CD4-positive, alpha-beta T cell treated with Interleukin-15 for 4 hours (primary cell): ENCODE measurements at places on chromosomes 1 and 21.
A peak's percentile ranks its signal among the peaks of the same experiment; 100 is the strongest.

- no peak for DNase-seq
Measured at GRCh38 chr1:53505401-53505800, 46.2 kb downstream of the DMRTB1 start.

GRCh38 chr1:116738673-116739370 is 15.4 kb upstream of the CD2 start:
- DNase-seq: peak; percentile 81

GRCh38 chr21:34187935-34188334 is 114.6 kb downstream of the MRPS6 start:
- no peak for DNase-seq

GRCh38 chr21:34131586-34131985 is 58.2 kb downstream of the MRPS6 start:
- DNase-seq: no peak

GRCh38 chr1:25642574-25643108 is 26.1 kb downstream of the MAN1C1 start:
- peak; percentile 76 for DNase-seq

GRCh38 chr1:167661527-167662426 is 31.7 kb downstream of the RCSD1 start:
- no peak for DNase-seq

GRCh38 chr21:34801519-34802132 is 132.8 kb downstream of the CLIC6 start:
- DNase-seq: peak; percentile 43

GRCh38 chr1:183914891-183915290 is 110.0 kb downstream of the RGL1 start:
- DNase-seq: no peak

DNA sequence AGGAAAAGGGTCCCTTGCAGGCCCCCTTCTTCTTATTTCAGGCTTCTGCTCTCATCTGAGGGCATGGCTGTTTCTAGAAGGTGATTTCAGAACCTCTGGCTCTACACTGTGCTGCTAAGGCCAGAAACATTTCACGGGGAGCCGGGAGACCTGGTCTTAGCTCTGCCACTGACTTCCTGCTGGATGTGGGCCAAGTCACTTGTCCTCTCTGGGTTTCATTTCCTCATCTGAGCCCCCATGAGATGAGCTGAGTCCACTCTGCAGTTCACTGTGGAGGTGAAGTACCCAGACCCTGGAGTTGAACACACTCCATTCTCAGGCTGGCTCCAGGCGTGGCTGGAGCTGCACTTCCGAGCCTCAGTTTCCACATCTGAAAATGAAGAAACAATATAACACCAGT is 2.1 kb downstream of the PADI1 start:
- no peak for DNase-seq

DNA sequence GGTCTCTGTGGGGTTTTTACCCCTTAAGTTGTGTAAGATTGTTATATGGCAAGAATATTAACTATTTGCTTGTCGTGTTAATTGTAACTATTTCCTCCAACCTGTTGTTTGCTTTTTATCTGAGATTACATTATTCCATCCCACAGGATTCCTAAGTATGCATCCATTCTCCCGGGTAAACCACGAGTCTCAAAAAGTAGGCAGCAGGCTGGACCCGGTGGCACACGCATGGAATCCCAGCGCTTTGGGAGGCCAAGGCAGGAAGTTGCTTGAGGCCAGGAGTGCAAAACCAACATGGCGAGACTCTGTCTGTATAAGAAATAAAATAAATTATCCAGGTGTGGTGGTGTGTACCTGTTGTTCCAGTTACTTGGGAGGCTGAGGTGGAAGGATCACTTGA is 12.6 kb upstream of the RSPO1 start:
- DNase-seq: no peak

GRCh38 chr1:30314591-30314990 is 408.8 kb downstream of the MATN1 start:
- DNase-seq: no peak

GRCh38 chr1:228770779-228771223 is 35.5 kb downstream of the RHOU start:
- DNase-seq: no peak

GRCh38 chr1:29806646-29807319 is 570.5 kb downstream of the PTPRU start:
- DNase-seq: no peak

DNA sequence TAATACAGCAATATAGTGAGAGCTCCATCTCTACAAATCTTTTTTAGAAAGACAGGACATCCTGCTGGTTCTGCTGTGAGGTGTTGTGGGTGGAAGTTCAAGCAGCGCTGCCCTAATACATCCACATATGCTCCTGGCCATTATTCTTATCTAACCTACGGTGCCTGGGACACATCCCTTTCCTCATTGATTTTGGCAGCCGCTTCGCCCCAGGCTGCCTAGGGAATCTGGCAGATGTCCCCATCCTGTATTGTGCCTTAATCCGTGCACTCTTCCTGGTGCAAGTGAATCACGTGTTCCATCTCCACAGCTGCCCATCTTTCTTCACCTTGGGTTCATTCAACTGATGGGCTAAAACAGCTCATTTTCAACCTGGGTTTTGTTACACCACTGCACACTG is 3.1 kb upstream of the UBE2G2 start:
- no peak for DNase-seq

DNA sequence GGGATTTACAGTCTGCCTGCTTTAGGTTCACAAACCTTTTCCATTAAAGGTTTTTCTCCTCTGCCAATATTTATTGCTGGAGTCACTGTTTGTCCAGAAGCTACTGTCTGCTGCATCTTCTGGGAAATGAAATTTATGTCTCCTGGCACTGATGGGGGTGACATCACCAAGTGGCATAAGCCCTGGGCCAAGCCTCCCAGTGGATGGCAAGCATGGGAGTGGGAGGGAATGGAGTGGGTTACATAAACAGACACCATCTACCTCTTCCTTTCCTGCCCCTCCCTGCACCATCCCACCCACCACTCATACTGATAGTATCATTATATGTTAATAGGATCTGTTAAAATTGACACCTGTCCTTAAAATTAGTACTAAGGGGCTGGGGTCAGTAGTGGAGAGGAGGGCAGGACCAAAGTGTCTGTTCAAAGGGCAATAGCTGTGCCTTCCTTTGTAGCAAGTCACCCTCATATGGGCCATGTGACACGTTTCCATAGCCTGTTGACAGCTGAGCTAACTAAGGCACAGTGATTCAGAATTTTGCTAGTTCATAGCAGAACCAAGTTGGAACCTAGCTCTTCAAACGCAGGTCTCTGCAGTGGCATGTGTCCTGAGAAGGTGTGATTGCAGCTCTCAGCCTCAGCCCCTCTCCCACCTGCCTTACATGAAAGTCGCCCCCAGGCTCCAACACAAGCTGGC is 71.0 kb downstream of the MAB21L3 start:
- no peak for DNase-seq

DNA sequence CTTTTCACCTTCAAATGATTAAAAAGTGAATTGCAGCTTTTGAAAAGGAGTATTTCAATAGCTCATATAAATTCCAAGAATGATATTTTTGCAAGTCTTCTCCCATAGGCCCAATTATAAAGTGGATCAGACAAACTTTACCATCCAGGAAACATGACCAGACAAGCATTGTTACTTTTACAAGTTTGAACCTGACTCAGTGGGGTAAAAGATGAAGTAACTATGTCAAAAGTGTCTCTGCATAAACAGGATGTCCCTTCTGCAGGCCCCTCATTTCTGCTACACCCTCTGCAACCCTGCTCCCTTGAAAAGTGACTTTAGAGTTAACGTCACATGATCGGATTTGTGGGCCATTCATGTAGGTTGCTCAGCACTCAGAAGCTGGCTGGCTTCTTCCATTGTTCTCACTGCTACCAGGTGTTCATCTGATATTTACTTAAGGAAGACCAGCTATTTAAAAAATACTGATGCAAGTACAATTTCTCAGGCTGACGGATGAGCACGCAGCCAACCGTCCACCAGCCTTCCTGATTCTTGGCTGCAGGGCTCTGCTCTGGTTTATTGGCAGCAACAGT is 32.3 kb downstream of the URB1 start:
- no peak for DNase-seq

DNA sequence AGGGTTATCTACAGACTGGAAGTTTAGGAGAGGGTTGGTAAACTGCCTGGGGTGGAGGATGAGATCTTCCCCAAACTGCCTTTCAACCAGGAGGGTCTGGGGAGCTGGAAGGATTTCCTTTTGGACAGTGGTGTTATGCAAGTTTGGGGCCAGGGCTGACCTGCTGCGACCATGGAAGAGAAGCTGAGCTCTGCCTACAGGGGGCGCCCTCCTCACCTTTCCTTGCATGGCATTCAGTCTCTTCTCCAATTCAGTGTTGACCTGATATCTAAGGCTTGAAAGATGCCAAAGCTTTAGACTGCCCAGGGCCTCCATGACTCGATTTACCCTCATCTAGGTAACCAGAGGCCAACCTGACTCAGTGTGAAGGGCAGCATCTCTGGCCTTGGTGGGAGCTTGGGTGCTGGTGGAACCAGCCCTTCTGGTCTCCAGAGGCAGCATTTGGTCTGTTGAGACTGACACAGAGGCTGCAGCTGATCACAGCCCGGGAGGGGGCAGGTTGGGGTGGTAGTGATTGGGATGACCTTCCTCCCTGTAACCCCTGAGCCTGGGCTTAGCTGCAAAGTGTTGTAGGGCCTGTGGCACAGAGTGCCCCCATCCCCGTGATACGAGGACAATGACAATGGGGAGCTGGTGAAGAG is 170.0 kb downstream of the GRIK3 start:
- DNase-seq: no peak

GRCh38 chr1:30816211-30817076 is 58.9 kb upstream of the LAPTM5 start:
- DNase-seq: no peak

GRCh38 chr1:100441651-100442050 is 89.3 kb downstream of the CDC14A start:
- DNase-seq: peak; percentile 88

DNA sequence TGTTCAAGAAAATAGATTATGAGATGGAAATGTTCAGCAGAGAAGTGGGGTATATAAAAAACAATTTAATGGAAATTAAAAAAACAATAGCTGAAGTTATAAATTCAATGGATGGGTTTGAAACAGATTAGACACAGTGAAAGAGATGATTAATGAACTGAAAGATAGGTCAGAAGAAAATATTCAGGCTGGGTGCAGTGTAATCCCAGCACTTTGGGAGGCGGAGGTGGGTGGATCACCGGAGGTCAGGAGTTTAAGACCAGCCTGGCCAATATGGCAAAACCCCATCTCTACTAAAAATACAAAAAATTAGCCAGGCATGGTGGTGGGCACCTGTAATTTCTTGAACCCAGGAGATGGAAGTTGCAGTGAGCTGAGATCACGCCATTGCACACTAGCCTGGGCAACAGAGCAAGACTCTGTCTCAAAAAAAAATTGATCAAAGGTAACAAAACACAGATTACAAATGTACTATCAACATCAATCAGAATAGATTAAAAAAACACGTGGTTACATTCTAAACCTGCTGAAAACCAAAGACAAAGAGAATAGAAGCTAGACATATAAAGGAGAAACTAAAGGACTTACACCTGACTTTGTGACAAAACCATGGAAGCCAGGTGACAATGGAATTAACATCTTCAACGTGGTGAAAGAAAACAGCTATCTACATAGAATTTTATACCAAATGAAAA is 4.8 kb upstream of the SUMO3 start:
- no peak for DNase-seq

- no peak for DNase-seq
Measured at GRCh38 chr21:30717105-30717504, 1.5 kb downstream of the KRTAP21-3 start.

- DNase-seq: no peak
Measured at GRCh38 chr1:155379631-155380090, 59.0 kb downstream of the RUSC1 start.

- no peak for DNase-seq
Measured at GRCh38 chr1:239816081-239816782, 275.5 kb upstream of the FMN2 start.

- peak; percentile 6 for DNase-seq
Measured at GRCh38 chr1:117077267-117077666, 17.1 kb downstream of the TTF2 start.

- DNase-seq: no peak
Measured at GRCh38 chr21:26473471-26473870, 99.6 kb downstream of the CYYR1 start.

DNA sequence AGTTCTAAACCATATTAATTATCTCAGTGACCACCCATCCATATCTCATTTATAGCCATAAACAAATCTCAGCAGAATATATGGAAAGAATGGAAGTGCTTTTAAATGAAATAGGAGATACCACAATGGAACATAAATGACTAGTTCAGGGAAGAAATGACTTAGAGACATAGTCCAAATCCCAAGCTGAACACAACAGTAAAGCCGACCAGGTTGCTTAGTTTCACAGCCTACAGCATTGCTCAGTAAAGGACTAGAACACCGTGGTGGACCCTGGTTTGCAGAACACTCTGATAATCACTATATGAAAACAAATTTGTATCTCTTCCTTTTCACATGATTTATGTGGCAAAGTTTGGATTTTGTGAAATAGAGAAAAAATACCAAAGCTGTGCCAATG is 40.3 kb downstream of the MYSM1 start:
- no peak for DNase-seq

GRCh38 chr1:230145505-230145899 is 78.5 kb downstream of the GALNT2 start:
- no peak for DNase-seq

GRCh38 chr21:42698733-42699132 is 45.3 kb downstream of the PDE9A start:
- DNase-seq: no peak

DNA sequence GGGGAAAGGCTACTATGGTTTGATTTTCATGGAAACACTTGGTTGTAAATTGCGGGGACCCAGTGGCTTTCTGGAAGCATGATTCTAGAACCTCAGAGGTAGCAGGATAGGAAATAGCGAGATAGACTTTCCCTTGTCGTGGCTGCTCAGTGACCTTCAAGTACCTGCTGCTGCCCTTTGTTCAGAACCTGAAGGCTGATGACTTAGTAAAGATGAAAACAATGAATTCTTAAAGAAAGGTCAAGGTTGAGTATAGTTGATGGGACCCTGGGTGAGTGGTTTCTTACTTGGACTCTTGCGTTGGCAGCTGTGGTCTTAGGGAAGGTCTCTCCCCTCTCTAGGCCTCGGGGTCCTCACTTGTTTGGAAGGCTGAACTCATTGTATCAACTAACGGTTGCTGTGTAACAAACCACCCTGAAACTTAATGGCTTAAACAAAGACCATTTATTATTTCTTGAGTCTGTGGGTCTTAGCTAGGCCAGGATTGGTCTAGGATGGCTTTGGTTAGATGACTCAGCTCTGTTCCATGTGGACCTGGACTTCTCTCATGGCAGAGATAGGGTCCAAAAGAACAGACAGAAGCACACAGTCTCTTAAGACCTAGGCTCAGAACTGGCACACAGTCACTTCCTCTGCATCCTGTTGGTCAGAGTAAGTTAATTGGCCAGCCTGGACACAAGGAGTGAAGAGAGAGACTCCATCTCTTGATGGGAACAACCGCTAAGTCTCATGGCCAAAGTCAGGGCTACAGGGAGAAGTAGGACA is 89.2 kb upstream of the SELENON start:
- no peak for DNase-seq
